ENCODE measurements at places on chromosomes 2 and 18.

GRCh38 chr2:1891971-1892486 lies 147.7 kb upstream of the PXDN start:
- DNase-seq, result no peak

- no peak for DNase-seq
Observed at GRCh38 chr2:196492946-196493345, 146.6 kb upstream of the CCDC150 start.

GRCh38 chr2:27973592-27973991 lies 83.1 kb downstream of the BABAM2 start:
- DNase-seq, result no peak

GRCh38 chr2:207478572-207478971 lies 51.2 kb upstream of the CREB1 start:
- DNase-seq, result no peak

DNA sequence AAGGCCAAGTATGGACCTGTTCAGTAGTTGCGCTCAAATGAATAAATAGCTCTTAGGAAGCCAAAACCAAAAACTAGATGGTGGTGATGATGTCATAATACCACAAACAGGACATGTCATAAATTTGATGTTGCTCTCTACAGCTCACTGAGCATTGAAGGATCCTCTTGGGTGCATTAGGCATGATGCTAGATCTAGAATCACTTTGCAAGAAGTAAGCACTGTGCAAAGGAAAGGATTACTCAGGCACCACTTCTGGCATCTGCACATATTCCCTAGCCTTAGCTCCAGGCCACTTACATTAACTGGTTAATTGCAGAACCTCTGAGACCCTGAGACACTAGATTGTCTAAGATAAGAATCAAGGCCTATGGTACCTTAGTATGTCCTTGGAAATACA lies 58.0 kb downstream of the LRRTM1 start:
- no peak for DNase-seq
